NCI-H1105 (cell line): ENCODE measurements at places on chromosomes 7 and 10.
A peak's percentile ranks its signal among the peaks of the same experiment; 100 is the strongest.

GRCh38 chr10:9243941-9244411 lies 1189.5 kb downstream of the GATA3 start:
- DNase-seq: no peak

- DNase-seq: no peak
Measured at GRCh38 chr10:14736600-14737081, 38.1 kb downstream of the FAM107B start.

DNA sequence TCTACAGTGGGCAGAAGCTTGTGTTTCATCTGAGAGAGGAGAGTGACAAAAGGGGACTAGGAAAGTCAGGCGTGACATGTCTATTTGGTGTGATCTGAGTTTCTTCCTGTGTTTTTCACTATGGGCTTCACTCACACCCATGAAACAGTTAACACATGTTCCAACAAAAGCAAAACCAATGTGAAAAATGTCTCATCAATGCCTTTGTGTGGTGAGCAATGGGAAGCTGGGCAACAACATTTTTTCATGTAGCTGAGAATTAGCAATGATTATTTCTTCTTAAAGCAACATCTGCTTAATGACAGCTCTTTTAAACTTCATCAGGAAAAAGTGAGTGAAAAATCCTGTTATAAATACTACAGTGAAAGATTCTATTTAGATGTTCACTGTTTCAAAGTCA lies 76.2 kb downstream of the NXPH1 start:
- no peak for DNase-seq

DNA sequence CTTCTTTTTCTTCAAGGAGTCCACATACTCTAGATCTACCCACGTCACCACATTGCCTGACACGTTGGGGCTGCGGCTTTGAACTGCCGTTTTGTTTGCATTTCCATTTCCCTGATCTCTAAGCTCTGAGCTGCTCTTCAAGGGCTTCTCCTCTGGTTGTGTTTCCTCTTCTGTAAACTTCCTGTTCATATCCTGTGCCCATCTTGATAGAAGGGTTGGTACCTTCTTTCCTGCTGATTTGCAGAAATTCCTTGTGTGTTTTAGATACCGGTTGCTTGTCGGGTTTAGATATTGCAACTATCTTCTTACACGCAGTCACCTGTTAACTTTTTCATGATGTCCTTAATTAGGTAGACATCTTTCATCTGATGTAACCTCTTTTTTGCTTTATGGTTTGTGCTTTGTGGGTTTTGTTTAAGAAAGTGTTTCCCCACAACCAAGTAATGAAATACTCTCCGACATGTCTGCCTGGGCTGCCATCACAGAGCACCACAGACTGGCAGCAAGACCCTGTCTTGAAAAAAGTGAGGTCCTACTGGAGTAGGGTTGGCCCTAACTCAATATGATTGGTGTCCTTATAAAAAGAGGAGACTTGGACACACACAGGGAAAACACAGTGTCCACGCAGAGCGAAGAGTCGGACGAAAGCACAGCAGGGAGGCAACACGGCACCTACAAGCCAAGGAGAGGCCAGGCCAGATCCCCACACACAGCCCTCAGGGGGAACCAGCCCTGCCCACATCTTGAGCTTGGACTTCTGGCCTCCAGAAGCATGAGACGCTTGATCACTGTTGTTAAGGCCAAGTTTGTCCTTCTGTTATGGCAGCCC lies 99.1 kb upstream of the PDGFA start:
- DNase-seq: no peak

DNA sequence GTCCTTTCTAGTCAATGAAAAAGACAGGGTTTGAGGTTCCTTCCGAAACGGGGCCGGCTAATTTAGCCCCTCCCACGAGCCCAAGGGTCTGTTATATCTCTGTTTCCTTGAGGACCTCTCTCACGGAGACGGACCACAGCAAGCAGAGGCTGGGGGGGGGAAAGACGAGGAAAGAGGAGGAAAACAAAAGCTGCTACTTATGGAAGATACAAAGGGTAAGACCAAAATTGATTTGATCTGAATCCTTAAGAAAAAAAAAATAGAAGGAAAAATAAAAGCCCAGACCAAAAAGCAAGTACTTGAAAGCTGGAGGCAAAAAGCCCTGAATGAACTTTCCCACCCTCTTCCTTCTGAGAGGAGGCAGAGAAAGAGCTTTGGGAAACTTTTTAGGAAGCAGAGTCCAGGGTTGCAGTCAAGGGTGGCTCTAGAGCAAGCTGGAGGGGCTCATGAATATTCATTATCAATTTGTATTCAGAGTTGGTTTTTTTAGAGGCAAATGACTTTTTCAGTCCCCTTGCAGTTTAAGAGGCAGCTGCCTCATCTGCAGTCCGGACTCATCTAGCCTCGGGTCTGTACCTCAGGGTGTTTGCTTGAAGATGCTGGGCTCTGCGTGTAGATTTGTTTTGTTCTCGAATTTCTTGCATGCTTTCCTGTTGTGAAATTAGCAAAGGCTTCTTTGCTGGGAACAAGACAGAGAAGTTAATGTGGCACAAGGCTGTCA lies at the start of gene ENTPD1:
ENTPD1 (plus strand) TSS at position 123 of the 721 bp plus-strand sequence; CDS start at position 200, 77 bp downstream.
- DNase-seq: no peak

GRCh38 chr10:5638494-5638893 lies 27.9 kb downstream of the ASB13 start:
- DNase-seq: no peak

DNA sequence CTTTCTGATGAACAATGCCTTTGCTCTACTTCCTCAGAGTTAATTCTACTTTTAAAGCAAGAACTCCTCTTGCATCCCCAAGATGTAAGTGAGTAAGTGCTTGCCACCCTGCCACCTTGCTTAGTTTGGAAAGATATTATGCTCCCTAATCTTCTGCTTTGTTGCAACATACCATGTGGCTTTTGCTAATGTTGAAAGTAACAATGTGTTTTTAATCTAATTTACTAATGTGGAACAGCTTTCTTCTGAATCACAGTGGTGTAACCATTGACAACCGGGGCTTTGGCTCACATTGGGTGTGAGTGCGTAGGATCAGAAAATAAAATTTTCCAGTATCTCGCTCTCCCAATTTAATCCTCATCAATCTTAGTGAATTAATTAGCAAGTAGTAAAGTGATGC lies 254.1 kb upstream of the PTER start:
- DNase-seq: no peak

DNA sequence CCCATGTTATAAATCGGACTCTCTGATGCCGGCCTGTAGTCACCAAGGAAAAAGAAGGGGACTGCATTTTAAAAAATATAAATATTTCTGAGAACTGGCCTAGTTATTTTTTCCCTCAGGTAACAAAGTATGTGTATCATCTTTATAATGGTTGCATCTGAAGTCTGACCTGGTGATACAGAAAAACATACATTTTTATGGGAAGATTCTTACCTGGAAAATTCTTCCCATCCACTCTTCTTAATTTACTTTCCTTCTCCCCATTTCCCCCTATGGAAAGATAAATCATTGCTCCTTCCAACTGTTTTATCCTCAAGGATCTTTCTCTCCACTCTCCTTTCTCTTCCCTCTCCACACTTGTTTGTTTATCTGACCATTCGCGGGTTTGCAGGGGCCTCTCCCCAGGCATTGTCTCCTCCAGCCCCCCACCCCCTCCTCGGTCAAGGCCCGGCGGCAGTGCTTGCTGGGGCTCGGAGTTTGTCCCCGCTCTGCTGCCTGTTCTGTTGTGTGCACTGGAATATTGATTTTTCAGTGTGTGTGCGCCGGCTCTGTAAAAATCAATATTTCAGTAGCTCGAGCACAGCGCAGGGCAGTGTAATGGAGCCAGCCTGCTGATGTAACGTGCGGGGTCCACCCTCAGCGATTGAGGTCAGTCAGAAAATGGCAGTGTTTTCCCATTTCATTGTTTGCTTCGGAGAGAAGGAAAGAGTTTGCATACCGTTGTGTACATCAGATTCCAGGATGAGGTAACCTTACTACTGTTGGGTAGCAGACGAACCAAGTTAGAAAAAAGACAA lies 199.5 kb upstream of the NFE2L3 start:
- peak; percentile 75 for DNase-seq

DNA sequence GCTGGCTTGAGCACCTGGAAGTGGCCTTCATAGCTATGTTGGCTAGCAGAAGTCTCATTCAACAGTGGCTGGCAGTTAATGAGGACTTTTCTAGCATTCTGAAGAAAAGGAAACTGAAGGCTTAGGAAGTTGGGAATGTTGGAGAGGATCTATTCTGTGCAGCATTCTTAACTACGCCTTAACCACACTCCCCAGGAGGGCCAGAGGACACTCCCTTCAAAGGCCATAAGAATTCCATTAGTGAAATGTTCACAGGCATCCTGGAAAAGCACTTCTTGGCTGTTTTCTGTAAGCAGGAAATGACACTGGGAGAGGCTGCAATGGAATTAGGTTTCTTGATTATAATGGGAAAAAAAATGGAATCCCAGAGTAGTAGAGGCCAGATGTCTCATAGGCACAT lies 188.9 kb downstream of the ARHGAP12 start:
- no peak for DNase-seq

DNA sequence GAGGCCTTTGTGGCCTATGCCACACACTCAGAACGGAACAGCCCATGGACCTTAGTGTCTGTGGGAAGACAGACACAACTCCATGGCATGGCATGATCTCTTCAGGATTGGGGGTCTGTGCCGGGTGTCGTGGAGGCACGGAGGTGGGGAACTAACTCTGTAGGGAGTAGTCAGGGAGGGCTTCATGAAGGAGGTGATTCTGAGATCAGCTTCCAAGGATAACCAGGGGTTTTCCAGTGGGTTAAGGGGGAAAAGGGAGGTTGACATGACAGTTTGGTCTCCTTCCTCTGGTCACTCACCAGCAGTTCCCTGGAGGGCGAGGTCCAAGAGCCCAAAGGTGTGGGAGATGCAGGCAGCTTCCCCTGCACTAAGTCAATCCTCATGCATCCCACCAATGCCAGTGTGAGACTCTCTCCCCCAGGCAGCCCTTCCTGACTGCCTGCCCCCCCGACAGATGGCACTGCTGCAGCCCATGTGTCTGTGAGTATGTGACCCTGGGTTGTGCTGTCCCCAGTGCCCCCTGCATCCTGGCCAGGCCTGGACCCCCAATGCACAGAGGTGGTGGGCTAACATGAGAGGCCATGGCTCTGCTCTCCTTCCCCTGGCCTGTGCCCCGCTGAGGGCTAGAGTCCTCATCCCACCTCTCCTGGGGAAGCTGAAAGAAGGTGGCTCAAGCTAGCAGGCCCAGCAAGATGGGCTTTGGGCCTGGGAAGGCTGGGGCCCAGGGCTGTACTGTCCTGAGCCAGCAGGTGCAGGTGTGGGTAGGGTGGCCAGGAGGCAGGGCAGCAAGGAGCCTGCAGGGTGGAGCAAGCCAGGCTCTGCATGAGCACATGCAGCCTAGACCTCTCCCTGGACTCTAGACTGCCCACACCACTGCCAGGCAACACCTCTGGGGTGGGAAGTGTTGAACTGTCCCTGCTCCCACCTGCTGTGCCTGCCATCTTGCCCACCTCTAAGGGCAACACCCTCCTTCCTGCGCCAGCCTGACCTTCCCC lies 39.7 kb downstream of the RASGEF1A start:
- no peak for DNase-seq

- DNase-seq: peak; percentile 69
Measured at GRCh38 chr7:141072548-141073172, 1.2 kb upstream of the TMEM178B start.

DNA sequence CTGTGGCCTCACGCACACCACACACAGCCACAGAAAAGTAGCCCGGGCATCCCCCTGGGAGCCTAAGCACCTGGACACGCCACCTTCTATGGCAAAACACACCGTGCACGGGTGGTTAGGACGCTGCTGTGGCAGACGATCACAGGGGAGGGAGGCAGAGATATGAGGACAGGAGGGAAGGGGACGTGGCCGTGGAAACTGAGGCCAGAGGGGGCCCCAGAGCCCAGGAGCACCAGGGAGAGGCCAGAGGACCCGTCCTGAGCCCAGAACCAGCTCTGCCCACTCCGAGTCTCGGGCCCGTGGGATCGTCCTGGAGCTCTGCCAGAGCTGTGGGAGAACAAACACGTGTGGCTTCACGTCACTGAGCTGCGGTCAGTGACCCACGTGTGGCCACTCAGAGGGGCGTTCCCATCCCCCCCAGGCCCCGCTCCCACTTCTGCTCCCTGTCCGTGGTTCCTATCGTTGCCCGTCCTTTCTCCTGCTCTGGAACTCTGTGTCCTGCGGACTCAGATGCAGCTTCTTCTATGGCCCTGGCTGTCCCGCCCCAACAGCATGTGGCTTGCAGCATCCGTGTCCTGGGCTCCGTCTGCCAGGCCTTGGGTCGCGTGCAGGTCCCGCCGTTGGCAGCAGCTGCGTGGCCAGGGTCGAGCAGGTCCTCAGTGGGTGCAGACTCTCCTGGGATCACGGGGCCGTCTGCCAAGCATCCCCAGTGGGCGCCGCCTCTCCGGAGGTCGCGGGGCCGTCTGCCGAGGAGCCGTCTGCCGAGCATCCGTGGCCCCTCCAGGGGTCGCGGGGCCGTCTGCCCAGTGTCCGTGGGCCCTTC lies 31.0 kb downstream of the GET4 start:
- no peak for DNase-seq

GRCh38 chr7:50580057-50580456 lies 14.9 kb upstream of the DDC start:
- no peak for DNase-seq

- no peak for DNase-seq
Measured at GRCh38 chr10:32269343-32270100, 77.4 kb downstream of the EPC1 start.

DNA sequence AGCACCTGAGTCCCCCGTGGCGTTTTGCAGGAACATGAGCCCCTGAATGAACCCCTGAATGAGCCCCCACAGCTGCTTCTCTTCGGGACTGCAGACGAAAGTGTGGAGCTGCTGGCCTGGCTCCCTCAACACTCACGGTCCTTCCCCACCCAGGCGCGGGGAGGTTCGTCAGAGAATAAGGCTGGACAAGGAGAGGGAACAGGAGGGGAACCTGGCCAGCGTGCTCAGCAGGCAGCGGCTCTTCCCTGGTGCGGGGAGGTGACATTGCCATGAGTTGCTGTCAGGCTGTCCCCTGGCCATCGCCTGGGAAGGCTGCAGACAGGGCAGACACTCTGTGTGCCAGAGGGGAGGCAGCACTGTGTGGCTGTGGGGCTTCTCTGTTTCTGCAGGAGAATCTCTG lies 80.9 kb upstream of the SHH start:
- no peak for DNase-seq

DNA sequence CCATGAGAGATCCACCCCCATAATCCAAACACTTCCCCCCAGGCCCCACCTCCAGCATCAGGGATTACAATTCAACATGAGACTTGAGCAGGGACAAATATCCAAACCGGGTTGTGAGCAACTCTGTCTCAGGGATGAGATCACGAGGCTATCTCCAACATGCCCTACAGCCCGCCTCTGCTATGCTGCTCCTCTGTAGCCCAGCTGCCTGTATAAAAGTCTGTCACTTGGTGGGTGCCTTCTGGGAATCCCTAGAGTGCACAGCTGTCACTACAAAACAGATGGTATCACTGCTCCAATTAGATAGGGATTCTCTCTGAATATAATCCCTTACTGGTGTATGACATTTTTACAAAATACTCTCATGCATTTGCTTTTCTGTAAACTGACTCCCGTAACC lies 114.9 kb upstream of the NANOS1 start:
- DNase-seq: no peak
